ENCODE measurements at places on chromosomes 3 and 15.

- DNase-seq, result no peak
These were observed 204.9 kb downstream of the CNTN4 start for GRCh38 chr3:2303566-2303965.

DNA sequence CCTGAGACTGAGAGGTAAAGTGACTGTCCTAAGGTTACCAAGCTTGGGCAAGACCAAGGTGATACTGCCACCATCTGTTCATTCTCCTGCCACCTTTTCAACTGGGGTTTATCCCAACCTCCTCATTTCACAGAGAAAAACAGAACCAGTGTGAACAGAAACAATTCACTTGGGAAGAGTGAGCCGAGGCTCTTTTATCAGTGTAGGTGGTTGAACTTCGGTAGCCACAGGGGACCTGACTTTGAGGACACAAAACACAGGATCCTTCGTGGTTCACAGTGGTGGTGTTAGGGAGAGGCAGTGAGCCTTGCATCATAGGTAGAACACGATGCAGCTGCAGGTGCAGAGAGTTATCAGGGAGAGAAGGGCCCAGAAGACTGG, 72.8 kb upstream of the ICE2 start:
- DNase-seq, result no peak

DNA sequence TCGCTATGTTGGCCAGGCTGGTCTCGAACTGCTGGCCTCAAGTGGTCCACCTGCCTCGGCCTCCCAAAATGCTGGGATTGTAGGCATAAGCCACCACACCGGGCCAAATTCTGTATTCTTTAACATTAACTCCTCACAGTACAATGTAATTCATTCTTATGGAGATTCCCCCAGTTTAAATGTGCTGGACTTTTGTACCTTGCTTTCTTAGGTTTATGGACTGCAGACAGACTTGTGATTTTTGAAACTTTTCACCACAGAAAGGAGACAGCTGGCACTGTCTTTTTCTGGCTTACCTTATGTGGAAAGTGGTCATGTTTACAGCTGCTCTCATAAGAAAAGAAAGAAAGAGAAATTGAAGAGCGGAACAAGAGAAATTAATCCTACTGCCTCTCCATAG, 103.8 kb downstream of the IQCH start:
- DNase-seq, result no peak

- DNase-seq, result no peak
These were observed 10.7 kb downstream of the MB21D2 start for GRCh38 chr3:192906940-192907339.

DNA sequence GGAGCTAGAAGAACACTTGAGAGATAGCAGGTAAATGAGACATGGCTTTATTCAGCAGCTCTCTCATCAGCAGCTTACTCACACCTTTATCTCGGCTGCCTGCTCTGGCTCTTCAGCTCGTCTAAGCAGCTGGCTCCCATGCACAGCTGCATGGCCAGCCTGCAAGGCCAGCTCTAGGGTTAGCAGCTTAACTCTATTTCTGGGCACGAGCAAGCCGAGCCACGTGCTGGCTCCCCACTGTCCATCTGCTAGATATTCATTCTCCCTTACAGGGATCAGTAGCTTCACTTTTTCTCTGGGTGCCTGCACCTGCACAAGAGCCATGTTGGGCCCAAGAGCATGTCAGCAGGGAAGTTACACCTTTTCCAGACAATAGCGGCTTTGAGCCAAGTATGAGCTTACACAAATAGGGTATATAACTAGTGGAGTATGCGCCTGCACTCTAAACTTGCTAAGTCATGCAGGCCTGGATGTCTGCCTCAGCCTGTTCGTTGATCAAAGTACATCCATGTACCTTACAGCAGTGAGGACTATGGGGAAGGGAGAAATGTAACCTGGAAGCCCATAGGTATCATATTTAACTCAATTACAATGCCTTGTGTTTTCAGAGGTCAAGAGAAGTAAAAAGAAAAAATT, 174.9 kb upstream of the SNTN start:
- DNase-seq, result no peak

DNA sequence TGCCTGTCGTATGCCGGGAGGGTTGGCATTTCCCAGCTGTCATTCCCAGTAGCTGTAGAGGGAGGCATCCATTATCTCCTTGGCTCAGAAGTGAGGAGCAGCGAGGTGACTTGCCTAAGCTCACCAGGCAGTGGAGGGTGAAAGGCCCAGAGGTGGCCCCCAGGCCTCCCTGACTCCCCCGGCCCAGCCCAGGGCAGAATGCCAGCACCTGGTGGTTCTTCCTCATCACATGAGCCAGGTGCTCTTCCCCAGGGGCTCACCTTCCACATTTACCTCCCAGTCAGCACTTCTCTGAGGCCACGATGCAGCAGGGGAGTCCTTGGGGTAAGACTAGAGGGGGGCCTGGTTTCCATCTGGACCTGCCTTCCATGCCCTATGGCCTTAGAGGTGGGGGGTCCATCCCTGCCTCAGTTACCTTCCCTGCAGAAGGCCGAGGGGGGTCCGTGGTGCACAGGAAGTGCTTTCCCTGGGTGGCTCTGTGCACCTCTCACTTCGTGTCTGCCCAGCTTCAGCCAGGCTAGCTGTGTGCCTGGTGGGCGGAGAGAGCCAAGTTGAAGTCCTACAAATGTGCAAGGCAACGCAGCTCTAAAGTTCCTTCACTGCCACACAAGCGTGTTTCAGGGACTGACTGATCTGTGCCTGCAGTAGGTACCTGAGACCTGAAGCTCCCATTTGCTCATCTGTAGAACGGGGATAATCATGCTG, 70.3 kb upstream of the PLXNA1 start:
- no peak for DNase-seq

DNA sequence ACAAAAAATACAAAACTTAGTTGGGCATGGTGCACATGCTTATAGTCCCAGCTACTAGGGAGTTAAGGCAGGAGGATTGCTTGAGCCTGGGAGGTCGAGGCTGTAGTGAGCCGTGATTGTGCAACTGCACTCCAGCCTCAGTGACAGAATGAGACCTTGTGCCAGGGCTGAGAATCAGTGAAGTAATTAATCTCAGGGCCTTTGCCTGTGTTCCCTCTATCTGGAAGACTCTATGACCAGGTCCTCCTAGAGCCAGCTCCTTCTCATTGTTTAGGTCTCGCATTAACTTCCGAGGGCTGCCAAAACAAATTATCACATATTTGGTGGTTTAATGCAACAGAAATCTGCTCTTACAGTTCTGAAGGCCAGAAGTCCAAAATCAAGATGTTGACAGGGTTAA, 41.4 kb upstream of the FLNB start:
- DNase-seq, result no peak

DNA sequence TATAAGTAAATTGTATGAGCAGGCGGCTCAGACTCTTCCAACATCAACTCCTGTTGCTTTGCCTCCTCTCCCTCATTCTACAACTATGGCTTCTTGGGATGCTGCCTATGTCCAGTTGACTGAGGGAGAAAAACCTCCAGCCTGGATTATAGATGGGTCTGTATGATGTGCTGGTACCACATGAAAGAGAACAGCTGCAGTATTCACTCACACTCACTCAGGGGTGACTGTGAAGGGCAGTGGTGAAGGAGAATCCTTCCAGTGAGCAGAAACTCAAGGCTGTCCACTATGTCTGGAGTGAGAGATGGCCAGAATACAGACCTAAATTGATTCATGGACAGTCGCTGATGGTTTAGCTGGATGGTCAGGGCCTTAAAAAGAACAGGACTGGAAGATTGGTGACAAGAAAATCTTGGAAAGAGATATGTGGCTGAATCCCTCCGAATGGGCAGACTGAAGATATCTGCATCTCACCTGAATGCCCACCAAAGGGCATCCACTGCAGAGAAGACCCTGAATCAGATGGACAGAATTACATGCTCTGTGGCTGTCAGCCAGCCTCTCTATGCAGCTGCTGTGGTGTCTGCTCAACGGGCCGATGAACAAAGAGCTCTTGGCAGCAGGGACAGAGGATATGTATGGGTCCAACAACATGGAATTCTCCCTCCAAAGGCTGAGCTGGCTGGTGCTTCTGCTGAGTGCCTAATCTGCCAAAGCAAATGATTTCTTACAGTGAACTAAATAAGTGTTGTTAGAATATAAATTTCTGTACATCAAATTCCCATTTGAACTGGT, 1.9 kb upstream of the BCL2L10 start:
- DNase-seq, result no peak

GRCh38 chr3:25184641-25185250, 243.3 kb upstream of the RARB start:
- no peak for DNase-seq

DNA sequence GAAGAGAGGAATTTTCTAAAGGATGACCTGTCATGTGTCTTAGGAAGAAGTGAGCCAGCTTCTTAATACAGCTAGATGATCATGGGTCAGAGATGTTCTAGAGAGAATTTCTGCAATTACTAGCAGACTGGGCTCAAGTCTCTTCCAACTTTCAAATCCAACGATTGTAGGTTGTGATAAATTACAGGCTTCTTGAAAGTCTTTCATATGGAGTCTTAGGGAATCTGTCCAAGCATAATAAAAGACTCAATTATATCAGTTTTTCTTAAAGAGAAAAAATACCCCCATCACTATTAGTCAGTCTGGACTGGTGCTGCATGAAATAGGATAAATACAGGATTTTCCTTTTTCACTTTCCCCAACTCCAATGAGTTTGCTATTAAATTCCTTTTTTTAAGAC, 59.1 kb downstream of the DRD3 start:
- DNase-seq, result no peak

DNA sequence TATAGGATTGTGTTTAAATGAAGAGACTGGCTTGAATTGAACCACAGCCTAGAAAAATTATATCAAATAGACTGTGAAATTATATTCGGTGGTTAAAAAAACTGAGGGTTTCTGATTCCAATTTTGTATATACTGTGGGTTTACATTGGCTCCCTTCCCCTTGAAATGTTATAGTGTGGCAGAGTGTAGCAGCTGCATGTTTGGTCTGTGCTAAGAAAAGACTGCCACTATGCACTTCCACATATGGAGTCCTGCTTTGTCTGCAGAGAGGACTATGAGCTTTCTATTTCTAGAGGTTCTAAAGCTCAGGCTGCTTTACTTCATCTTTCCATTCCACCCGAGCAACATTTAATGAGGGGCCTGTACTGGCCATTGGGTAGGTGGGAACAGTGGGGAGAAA, 112.3 kb downstream of the P3H2 start:
- DNase-seq, result no peak

DNA sequence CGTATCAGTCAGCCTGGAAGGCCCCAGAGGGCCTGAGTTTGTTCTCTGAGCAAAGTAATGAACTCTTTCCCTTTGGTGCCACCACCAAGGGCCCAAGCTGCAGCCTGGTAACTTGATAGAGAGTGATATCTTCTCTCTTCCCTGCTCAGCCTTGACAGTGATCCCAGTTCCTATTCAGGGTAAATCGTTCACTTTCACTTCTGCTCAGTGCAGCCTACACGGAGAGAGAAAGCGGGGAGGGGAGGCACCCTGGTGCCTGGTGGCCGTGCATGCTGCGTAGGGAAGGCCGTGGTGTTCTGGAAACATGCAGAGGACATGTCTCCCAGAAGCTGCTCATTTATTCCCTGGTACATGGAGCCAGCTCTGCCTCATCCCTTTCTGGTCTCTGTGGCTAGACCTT, 54.9 kb downstream of the KIF9 start:
- DNase-seq, result no peak

DNA sequence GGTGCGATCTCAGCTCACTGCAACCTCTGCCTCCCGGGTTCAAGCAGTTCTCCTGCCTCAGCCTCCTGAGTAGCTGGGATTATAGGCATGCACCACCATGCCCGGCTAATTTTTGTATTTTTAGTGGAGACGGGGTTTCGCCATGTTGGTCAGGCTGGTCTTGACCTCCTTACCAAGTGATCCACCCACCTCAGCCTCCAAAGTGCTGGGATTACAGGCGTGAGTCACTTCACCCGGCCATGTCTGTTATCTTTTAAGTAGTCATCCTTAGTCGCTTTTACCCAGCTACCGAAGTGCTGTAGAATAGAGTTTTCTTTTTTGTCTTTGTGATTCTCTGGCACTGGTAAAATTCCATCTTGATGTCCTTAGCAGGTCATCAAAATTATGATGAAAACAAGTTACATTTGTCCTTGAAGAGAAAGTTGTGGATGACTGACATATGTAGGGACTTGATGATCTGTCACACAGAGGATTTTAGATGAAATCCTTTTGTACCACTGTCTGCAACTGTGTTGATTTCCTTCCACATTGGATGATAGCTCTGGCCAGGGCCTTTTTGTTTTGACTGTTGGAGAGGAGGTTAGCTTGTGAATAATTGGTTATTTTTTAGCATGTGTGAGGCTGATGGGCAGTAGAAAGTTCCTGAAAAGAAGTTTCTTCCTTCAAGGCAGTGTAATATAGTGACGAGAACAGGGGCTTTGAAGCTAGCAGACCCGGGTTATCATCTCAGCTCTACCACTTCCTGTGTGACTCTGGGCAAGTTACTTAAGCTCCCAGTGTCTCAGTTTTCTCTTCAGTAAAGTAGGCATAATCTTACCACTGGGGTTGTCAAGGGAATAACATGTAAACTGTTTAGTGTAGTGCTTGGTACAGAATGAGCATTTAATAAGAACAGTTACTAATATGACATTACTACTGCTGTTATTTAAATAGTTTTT, 18.8 kb downstream of the ATG7 start:
- no peak for DNase-seq

- DNase-seq, result no peak
These were observed 329.3 kb upstream of the THBS1 start for GRCh38 chr15:39251413-39252133.

GRCh38 chr15:81897057-81897677, 148.7 kb downstream of the MEX3B start:
- DNase-seq, result no peak

DNA sequence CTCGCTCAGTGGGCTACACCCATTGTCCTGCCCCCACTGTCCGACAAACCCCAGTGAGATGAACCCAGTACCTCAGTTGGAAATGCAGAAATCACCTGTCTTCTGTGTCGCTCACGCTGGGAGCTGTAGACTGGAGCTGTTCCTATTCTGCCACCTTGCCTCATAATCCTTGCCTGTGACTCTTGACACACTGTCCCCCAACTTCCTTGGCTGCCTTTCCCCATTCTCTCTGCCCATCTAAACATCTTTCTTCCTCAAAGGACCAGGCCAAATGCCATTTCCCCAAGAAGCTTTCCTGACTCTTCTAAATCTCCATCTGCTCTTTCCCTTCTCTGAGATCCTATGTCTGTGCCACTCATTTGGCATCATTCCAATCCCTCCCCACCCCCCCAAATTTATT, 9.7 kb upstream of the CD80 start:
- DNase-seq, result no peak

DNA sequence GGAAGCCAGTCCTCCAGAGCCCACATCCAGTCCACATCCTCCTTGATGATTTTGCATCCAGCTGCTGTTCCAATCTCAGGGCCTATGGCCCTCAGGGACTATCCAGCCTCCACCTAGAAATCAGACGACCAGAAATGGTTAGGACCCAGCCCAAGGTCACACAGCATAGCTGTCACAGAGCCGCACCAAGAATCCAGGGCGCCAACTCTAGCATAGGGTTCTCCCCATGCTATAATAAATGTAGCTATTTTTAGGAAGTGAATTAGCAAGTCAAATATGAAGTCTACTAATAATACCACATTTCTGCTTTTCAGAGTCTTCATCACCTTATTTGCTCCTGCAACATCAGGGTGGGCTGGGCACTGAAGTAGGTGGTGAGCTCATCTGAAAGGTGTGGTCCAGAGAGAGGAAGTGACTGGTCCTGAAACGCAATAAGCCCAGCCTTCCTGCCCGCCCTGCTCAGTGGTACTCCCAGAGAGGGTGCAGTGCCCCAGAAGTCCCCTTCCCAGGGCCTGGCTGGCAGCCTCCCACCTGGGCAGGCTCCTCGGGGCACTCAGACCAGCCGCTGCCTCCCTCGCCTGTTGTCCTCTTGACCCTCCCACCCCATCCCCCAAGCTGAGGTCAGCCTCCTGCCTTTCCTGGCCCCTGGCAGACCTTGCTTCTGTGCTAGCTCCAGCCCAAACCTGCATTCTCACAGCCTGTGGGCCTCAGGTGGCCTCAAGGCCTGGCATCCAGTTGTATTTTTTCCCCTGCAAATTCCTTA, 17.6 kb upstream of the CYP11A1 start:
- no peak for DNase-seq

All from activated T-helper 1 cell treated with anti-CD3 and anti-CD28 coated beads, Interleukin-2, amount 50 U/mL, for 16 hours (primary cell).